Activated naive CD8-positive, alpha-beta T cell treated with anti-CD3 and anti-CD28 coated beads, Interleukin-2, amount 50 U/mL, for 24 hours (primary cell): ENCODE measurements at places on chromosomes 7 and 10.

DNA sequence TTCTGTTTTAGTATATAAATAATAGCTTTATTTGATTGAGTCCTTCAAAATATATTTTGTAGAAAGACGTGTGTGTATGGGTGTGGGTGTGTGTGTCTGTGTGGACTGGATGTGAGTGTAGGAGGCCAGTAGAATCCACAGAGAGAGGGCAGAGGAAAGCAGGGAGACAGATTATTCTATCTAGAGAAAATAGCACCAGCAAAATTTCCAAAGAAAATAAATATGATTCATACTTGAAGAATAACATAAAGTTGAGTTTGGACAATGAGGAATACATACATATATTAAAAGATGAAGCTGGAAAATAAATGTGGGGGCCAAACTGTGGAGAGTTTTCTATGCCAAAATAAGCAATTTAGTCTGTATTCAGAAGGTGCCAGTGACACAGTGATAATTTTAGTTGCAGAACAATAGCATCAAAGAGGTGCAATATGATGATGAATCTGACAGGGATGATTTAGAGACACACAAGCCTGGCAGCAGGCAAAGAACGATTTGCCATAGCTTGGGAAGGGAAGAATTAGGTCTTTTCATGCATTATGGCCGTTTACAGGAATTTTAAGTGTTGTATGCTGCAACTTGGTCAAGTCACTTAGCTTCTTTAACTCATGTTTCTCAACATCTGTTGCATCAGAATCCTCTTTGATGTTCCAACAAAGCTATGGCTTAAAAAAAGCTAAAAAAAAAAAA lies 121.3 kb downstream of the SEMA3A start:
- DNase-seq, result no peak

- DNase-seq, result no peak
Observed at GRCh38 chr7:11474902-11475585, 357.0 kb downstream of the THSD7A start.

DNA sequence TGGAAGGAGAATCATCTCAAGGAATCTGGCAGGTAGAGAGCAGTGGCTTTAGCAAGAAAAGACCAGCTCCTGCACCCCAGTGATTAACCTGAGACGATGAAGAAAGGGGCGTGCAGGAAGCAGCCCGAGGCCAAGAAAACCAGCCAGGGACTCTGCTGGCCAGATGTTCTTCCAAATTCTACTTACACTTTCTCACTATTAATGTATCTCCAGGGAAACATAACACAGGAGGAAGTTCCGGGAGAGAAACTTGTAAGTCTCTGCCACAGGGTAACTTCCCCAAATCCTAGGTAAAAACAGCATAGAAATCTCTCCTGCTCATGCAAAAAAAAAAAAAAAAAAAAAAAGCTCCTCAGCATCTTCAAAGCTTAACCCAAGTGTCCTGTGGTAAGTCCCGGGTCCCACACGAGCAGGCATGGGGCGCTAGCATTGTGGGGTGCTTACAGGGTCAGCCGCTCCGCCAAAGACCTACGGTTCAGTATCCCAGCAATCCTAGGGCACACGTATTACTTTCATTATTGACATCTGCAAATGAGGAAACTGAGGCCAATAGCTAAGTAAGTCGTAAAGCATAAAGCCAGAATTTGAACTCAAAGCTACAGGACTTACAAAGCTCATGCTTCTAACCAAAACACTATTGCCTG lies 97.2 kb upstream of the GNA12 start:
- no peak for DNase-seq

- no peak for DNase-seq
Observed at GRCh38 chr10:86481761-86482160, 39.8 kb downstream of the WAPL start.

- DNase-seq, result no peak
Observed at GRCh38 chr7:47290867-47291266, 291.0 kb downstream of the TNS3 start.

DNA sequence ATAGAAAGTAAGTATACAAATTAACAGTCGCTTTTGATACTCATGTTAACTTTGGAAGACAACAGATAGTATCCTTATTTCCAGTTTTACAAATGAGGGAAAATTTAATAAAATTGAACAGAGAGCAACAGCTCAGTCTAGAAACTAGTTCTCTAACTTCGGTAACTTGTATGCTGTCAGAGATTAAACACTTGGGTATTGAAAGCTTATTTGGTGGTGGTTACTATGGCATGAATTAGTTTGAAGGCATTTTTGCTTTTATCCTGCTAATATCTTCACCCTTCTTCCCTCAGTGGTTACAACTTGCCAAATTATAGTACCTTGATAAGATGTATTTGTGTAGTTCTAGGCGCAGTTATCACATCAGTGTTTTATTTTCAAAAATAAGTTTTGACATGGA lies 7.2 kb downstream of the WAC start:
- no peak for DNase-seq

DNA sequence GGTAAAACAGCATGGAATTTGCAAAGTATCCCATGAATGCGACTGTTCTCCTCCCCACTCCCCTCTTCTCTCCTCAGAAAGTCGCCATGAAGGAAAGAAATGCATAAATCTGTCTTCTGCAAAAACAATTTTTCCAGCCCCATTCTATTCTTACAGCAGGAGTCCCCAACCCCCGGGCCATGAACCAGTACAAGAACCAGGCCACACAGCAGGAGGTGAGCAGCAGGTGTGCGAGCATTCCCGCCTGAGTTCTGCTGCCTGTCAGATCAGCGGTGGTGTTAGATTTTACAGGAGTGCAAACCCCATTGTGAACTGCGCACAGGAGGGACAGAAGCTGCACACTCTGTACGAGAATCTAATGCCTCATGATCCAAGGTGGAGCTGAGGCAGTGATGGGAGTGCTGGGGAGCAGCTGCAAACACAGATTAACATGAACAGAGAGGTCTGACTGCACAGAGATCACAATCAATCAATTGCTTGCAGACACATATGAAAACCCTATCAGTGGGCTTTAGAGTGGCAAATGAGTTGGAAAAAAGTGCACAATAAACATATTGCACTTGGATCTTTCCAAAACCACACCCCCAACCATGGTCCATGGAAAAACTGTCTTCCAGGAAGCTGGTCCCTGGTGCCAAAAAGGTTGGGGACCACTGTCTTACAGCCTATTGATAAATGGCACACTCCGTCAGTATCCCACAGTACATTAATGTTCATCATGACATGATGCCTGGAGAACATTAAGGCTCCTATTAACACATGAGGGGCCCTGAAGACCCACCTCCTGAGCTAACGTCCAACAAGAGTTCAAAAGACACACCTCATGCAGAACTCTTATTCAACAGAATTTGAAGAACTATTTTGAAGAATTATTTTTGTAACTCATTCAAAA lies 205.0 kb downstream of the PTPRN2 start:
- no peak for DNase-seq

GRCh38 chr10:67923551-67923950 lies 39.1 kb downstream of the SIRT1 start:
- no peak for DNase-seq

DNA sequence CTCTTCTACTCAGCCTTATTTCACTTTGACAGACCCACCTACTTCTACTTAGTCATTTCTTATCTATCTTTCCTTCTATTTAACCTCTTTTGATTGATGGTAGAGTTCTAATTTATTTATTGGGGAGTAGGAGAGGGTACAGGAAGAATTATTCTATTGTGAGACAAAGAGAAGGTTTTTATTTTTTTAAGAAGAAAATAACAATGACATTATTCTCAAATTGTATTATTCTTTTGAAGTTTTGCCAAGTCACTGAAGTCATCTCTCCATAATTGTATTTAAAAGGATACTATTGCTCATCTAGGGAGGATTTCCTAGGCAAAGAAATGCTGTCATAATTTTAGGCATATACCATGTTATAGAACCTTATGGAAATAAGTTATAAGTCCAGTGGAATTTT lies 52.7 kb downstream of the ITGB8 start:
- no peak for DNase-seq

DNA sequence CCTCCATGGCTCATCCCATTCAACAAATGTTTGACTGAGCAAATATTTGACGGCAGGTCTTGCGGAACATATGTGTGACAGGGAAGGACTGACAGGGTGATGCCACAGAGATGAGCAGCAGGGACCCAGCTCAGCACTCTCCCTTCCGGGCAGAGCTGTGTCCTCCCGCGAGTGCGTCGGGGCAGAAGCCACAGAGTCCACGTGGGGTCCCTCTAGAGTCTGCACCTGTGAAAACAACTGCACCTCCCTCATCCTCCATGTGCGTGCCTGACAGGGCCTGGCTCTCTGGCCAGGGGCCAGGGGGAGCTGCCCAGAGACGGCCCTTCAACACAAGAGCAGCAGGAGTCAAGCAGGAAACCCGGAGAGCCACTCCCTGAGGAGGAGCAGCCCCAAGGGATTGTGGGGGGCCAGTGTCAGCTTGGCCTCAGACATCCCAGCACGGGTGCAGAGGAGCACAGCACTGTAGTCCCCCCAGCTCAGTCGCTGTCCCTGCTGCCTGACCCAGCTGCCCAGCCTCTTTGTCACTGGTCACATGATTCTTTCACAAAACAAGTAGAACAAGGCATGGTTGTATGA lies 83.6 kb upstream of the TMEM72 start:
- no peak for DNase-seq

DNA sequence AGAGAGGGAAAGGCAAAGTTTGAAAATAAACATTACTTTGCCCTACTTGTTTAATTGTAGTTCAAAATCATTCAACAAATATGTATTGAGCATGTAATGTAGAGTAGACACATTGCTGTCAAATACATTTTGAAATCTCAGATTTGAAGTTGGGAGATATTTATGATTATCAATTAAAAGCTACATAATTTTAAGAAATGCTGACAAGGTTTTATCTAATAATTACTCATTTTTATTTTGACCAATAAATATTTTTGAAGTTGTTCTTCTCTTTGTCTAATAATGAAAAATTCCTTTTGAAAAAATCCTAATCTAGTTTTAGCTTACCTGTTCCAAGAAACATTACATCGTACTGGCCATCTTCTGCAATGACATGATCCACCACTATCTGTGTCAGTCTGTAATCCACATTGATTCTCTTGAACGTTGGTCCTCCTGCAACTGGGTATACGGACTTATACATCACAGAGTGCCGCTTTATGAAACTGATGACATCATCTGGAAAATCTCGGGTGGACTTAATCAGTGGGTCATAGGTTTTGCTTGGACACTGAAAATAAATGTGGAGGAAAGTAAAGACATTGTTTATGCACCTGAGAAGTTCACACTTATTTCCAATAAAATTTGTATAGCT lies 164.7 kb downstream of the SEMA3D start:
- DNase-seq, result no peak

- DNase-seq, result no peak
Observed at GRCh38 chr7:100779359-100779758, 46.0 kb downstream of the ZAN start.

DNA sequence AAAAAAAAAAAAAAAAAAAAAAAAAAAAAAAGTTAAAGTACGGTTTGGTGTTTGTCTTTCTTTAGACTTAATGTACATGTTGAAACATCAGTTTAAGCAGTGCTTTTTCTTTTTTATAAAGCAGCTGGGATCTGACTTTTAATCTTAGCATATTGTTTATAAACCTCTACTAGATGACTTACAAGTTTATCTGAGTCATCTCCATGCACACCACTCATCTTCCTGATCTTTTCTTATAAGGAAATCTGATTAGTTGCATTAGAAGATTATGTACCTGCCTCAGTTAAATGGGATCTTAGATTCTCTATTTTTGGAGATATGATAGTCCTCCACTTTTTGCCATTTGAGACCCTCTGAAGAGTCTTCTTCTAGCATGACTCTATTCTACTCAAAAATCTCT lies 391.9 kb upstream of the LRGUK start:
- no peak for DNase-seq

DNA sequence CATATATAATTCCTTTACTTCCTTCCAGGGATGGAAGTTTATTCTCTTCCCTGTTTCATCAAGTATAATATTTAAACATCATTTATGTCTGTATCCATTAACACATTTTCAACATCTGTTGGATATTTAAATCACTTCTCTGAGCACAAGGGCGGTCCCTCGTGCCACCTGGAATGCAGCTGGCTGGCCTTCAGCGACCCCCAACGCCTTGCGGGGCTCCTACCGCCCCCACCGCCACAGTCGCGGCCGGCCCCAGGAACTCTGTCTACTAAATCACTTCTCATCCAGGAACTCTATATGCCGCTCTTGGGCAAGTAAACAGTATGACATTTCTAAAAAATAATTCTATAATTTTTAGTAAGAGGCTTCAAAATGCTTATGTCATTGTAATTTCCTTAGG lies 221.1 kb upstream of the PTN start:
- DNase-seq, result no peak
